H1 (cell line): ENCODE measurements at places on chromosomes 4 and X.

GRCh38 chrX:72051589-72051988 lies 80.1 kb downstream of the RTL5 start:
- no peak for DNase-seq

DNA sequence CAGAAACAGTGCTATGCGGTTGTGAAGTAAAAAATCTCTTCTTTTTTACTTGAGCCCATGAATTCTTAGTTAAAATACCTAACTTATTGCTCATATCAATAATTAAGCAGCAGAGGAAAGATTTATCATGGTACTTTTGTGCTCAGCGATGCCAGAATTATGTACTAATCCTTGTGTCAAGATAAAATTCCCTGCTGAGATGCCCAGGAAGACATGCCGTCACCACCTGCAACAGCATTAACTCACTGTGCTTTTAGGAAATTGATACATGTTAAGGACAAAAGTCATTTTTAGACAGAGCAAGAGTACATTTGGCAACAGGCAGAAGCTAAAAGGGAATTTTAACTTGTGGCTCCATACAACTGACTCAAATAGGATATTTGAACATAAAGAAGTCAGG lies 138.9 kb downstream of the NPNT start:
- no peak for DNase-seq

- DNase-seq, result no peak
Observed at GRCh38 chr4:186900984-186901383, 177.3 kb upstream of the FAT1 start.

GRCh38 chr4:83062739-83063138 lies 27.8 kb downstream of the COPS4 start:
- no peak for DNase-seq

DNA sequence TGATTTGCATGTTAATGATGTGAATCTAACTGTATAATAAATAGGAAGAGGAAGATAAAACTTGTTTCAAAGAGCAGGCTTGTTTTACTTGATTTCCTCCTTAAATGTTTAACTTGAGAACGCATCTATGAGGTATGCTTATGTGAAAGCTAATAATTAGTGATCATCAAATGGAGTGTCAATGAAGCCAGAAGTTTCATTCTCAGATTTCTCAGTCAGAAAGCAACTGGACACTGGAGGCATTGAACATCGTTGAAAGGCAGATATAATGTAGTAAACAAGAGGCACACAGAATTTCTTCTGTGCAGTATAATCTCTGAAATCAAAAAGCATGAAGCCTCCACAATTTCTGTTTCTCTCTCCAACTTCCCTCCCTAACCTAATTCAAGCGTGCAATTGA lies 672.9 kb downstream of the ADGRL3 start:
- DNase-seq, result no peak

- no peak for DNase-seq
Observed at GRCh38 chr4:57077550-57078343, 32.4 kb downstream of the IGFBP7 start.

DNA sequence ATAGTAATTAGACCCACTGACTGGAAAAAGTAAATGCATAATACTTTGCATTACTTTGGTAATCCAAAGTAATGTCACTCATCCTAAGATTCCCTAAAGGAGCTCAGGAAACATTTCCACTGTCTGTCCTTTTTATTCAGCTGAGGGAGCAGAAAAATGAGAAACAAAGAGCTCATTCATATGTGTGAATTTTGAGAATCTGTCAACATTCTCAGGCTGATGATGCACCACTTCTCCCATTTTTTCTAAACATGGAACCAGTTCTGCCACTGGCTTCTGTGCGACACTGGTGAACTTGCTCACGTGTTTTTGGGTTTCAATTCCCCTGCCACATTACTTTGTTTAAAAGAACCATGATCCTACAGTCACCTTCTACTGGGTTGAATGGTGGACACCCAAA lies 28.4 kb upstream of the ADH7 start:
- no peak for DNase-seq
